Posterior vena cava (tissue), 2 donors: ENCODE measurements at places on chromosomes 5 and 9. TPM values are rescaled to one million over a fixed set of nuclear protein-coding genes. Genes with fewer than 3 reads are reported as not detected.

SNCB gene
- not detected for total RNA-seq

ZFP37 gene
- total RNA-seq, result 4.4 TPM

BTNL3 gene
- not detected for total RNA-seq

SH3GL2 gene
- total RNA-seq, result not detected

IL3 gene
- not detected for total RNA-seq

DNA sequence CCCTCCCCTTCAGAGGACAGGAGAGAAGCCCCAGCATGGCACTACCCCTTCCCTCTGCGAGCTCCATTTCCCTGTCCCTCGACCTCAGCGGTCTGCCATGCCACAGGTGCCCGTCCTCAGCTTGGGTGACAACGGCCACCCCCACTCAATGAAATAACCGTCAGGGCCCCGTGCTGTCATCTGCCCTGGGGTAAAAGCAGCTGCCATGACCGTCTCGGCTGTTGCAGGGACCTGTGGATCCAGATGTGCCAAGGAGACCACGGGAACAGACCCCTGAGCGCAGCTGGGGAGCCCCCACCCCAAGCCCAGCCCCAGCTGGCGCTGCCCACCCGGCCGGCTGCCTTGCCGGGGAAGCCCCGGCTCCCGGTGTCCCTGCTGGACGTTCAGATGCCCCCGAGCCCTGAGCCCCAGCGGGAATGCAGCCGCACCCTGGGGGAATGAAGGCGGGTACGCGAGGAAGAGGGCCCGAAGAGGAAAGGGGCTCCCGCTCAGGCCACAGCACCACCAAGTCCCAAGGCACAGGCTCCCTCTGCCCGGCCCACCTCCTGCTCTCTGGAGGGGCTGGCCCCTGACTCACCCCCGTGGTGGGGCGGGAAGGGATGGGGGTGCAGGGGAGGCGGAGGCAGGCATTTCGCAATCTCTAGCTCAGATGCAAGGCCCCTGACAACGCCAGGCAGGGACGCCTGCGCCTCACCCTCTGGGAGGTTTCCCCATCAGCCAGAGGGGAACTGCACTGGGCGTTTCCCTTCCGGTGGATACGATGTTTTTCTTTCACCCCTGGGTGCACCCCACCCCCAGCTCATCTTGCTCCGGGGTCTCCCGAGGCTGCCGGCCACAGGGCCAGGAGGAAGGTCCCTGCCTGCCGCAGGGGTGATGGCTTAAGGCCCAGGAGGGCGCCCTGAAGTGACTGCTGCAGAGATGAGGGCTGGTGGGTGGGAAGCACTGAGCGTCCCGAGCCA, 49.2 kb downstream of the NACC2 start:
- DNase-seq, result peak; percentile 86

DNA sequence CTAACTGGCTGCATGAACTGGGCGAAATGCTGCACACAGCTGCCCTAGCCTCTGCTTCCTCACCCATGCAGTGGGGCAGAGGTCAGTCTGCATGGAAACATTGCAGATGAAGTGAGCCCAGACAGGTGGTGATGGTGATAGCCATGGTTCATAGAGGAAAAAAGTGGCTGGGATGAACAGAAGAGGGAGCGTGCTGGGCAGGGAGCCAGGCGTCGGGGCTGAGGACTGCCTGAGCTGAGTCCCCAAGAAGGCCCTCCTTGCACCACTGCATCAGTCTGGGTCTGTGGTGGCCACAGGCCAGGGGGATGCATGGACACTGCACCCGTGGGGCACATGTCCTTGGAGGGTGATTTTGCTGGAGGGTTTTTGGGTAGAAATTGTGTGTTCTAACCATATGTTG, 80.5 kb downstream of the AMBP start:
- DNase-seq, result peak; percentile 71

DNA sequence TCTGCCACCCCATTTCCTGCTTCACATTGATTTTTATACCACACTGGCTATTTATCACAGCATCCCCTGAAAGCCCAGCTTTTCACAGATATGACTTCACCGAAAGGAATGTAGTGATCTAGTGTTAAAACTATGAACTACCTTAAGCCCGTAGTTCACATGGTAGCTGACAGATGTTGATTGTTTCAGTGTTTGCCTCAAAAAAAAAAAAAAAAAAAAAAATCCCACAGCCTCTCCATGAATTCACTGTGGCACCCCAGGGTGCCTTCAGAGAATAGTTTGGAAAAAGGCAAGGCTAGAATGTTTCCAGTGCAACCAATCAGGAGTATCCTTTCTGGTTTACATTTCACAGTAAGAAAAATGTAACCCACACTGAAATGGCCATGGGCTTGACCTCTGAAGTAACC, 37.1 kb downstream of the GLIS3 start:
- no peak for DNase-seq

- peak; percentile 93 for DNase-seq
Measured at GRCh38 chr5:78509884-78510769, 138.4 kb downstream of the LHFPL2 start.

DNA sequence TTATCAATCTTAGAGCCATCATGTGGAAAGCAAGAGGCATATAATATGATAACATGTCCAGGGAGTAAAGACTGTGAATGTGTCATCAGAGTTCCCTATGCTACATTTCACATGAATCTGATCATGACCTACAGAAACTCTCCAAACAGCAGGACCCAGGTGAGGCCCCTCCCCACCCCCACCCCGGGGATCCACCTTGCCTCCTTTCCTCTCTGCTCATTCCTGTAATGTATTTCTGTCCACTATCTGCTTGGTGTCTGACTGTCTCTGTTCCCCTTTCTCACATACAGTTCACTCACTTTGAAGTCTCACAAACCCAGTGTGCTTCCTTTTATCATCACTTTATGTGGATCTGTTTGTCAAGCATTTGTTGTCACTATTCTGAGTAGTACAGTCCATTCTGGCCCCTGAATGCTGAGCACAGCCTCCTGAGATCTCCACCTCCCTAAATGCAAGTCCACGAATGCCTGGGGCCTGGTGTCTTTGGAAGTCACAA, 76.4 kb upstream of the SMARCA2 start:
- no peak for DNase-seq

- DNase-seq, result peak; percentile 96
Measured at GRCh38 chr5:80255811-80256712, at the start of gene SERINC5. SERINC5 (minus strand) TSS chr5:80256048; CDS start chr5:80255922, 126 bp downstream.

DNA sequence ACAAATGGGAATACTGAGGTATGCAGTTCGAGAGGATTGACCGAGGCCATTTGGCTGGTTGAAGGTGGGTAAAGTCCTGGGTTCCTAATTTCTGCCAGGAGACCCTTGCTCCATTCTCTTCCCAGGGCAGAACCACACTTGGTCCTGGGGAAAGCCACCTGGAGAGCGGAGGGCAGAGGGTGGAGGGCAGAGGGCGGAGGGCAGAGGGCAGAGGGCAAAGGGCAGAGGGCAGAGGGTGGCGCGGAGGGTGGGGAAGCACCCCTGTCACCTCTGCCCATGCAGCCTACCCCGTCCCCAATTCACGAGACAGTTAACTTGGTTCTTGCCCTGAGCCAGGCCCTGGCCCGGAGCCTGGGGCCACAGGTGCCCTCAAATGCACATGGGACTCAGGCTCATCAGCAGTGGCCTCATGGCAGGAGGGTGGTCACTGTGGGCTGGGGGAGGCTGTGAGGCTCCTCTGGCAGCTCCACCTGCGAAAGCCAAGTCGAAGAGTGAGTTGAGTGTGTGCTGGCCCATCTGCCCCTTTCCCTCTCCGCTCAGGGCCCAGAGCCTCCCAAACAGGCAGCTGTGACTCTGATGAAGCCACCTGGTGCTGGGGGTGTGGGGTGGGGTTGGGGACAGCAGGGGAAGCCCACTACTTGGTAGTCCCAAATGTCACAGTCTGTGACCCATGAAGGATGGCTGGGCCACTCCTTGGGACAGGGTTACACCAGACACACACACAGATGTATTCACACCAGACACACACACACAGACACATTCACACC, 28.0 kb upstream of the FCN1 start:
- DNase-seq, result no peak

DNA sequence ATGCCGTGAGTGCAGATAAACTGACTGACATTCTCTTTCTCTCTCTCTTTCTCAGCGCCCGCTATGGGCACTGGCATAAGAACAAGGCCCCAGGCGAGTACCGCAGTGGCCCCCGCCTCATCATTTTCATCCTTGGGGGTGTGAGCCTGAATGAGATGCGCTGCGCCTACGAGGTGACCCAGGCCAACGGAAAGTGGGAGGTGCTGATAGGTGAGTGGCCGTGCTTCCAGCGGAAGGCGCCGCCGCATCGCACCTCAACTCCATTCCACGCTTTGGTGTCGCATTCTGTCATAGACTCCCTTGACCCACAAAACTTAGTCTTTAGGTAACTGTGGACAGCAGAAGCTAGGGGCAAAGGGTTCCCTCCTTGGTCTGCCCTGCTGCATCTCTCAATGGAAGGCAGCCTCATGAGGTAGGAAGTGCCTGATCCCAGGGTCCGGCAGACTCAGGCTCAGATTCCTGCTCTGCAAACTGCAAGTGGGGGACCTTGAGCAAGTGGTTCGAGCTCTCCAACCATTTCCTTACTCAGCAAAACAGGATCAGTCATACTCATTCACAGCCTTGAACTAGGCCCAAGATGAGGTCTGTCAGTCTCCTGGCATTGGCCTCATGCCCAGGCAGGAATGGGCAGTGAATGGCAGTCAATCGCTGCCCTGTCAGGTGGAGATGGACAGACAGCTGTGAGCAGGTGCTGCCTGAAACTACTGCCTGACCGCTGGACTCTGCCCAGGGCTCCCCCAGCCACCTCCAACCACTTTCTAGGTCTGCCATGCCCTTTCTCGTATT, 24.2 kb upstream of the CFAP157 start:
- no peak for DNase-seq

DNA sequence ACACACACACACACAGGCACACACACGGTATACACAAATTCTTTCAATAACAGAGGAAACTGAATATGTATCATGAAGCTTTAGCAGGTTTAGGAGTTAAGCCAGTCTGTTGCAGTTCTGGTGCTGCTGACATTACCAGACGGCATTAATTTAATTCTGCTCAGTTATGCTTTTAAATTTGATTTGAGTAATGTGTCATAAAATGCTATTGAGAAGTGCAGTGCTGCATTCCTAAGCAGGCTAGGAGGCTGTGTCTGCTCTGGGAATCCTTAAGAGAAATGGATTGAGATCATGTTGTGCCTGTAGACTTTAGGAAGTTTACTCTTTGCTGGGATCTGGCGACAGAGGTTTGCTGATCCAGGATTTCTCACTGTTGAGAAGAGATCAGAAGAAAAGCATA, 733.8 kb downstream of the BRINP1 start:
- no peak for DNase-seq
